ENCODE measurements at places on chromosomes 16 and 17.

GRCh38 chr16:80614908-80615671 lies 74.3 kb downstream of the DYNLRB2 start:
- DNase-seq, result no peak

DNA sequence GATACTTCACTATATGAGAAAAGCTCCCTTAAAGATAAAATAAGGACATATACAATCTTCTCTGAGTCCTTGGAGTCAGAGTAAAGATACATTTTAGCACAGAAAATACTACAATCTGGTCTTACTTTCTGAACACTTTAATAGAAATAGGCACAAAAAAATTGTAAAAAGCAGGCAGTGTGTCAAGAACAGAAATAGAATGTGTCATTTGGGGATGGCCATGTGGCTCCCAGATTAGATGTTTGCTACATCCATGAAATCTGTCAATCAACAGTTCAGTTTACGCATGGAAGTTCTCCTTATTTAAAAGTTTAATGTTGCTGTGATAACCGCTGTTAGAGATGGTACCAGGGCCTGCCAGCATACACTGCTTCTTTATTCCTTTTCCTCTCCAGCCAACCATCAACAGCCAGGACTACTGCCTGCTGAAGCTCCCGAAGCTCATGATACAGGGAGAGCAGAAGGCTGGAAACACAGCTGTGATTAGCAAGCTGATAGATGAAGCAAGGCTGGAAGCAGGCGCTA lies 278.5 kb downstream of the CEP112 start:
- no peak for DNase-seq

GRCh38 chr16:88034770-88035169 lies 83.5 kb downstream of the BANP start:
- DNase-seq, result no peak

DNA sequence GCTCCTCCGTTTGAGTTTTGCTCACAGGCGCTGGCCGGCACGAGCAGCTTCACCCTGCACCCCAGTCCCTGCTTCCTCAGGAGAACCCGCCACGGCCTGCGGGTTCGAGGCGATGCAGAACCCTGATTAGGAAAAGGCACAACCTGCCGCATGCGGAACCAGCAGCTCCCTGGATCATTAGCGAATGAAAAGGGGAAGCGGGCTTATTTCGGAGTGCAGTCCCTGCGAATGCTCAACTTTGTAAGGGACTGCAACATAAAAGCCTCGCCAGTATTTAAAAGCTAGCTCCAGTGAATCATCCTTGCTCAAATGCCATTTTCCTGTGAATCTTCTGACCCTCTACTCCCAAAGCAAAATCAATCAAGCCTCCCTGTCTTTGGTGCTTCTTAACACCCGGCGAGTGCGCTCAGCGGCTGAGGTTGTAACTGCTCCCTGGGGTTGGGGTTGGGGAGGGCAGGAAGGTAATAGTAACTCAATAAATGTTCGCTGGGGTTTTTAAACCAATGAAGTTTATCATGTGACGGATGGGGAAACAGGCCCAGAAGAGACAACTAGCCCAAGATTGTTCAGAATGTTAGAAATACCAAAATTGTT lies 678 bp upstream of the AKAP10 start:
- peak; percentile 38 for DNase-seq

DNA sequence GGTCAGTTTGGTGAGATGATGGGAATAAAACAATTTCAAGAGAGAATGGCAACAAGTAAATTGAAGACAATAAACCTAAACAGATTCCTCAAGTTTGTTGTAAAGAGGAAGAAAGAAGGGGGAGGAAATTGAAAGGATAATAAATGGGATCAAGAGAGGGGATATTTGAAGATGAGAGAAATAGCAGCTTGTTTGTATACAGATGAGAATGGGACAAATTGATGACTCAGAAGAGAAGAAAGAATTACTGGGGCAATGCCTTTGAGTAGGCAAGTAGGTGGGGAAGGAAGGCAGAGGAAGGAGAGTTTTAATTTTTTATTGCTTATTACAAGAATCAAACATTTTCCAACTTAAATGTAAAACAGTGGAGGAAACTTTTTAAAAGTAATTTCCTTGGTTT lies 98.3 kb downstream of the CHD9 start:
- no peak for DNase-seq

GRCh38 chr17:1367351-1367745 lies 32.7 kb downstream of the YWHAE start:
- DNase-seq, result no peak

GRCh38 chr16:19011169-19011731 lies 27.5 kb downstream of the TMC7 start:
- DNase-seq, result no peak

- DNase-seq, result no peak
These were observed 51.1 kb downstream of the ADAMTS18 start for GRCh38 chr16:77383606-77384187.

- no peak for DNase-seq
These were observed 116.5 kb downstream of the HS3ST3B1 start for GRCh38 chr17:14417336-14417735.

DNA sequence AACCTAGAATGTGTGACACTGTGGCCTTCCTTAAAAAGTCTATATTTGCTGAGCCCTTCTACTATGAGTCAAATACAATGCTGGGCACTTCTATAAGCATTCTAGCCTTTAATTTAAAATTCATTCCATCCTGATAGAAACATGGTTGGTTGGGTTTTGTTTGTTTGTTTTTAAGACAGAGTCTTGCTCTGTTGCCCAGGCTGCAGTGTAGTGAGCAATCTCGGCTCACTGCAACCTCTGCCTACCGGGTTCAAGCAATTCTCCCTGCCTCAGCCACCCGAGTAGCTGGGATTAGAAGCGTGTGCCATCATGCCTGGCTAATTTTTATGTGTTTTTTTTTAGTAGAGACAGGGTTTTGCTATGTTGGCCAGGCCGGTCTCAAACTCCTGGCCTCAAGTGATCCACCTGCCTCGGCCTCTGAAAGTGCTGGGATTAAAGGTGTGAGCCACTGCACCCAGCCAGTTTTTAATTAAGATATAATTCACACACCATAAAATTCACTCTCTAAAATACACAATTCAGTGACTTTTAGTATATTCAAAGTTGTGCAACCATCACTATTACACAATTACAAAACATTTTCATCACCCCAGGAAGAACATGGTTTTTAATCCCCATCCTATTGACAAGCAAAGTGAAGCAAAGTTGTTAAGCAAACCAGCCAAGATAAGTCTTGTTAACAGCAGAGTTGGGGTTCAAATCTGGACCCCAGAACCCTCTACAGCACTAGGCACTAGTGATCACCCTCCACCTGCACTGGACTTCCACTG lies 42.8 kb downstream of the CMTM4 start:
- no peak for DNase-seq

GRCh38 chr17:43118679-43119615 lies 6.2 kb downstream of the BRCA1 start:
- no peak for DNase-seq

DNA sequence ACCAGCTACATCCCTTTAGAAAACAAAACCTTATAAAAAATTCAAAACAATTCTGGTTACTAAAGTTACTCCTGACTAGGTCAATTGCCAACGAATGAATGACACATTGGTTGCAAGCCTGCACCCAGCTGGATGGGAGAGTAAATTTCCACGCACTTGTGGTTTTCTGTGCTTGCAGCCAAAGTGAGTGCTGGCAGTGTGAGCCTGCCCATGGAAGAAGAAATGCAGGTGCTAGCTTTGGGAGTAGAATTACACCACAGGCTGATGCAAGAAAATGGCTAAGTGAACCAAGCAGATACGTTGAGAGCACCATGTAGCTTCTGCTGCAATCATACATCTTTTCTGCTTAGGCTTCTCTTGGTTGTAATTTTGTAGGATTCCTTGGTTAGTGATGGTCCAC lies 74.6 kb downstream of the SYCE1L start:
- DNase-seq, result no peak

DNA sequence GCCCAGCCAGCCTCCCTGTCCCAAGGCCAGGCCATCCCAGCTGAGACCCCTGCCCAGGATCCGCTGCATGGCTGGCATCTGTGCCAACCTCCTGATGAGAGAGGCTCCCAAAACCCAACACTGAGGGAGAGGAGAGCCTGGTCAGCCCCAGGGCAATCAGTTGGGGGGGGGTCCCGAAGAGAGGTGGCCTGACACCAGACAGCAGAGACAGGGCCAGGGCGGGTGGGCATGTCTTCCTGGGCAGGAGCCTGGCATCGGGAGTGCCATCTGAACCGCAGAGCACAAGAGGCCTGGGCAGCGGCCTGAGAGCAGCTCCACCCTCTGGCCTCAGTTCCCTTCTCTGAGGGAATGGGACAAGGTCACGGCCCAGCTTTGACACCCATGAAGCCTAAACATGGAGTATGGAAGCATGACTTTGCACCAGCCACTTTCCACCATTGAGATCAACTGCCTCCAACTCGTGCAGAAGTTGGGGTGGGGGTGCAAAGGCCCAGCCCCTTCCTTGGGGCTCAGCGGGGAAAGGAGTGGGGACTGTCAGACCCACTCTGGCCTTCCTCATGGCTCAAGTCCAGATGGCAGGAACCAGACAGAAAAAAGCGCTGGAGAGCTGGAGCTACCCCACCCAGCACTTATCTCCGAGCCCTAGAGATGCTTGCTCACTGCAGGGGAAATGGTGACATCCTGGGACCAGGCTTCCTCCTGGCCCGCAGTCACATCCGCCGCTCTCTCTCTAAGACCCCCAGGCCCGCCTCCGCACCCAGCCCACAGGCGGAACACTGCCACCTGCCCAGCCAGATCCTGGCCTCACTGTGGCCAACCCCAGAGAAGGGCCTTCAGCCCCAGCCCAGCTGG lies 9.7 kb downstream of the RHBDF2 start:
- no peak for DNase-seq

GRCh38 chr17:15947976-15948752 lies 3.2 kb downstream of the ADORA2B start:
- DNase-seq, result no peak

GRCh38 chr16:82017911-82018568 lies 6.8 kb upstream of the SDR42E1 start:
- no peak for DNase-seq

- DNase-seq, result no peak
These were observed 54.3 kb upstream of the B4GALNT2 start for GRCh38 chr17:49078248-49078647.

GRCh38 chr16:17685447-17685846 lies 214.7 kb upstream of the XYLT1 start:
- no peak for DNase-seq

DNA sequence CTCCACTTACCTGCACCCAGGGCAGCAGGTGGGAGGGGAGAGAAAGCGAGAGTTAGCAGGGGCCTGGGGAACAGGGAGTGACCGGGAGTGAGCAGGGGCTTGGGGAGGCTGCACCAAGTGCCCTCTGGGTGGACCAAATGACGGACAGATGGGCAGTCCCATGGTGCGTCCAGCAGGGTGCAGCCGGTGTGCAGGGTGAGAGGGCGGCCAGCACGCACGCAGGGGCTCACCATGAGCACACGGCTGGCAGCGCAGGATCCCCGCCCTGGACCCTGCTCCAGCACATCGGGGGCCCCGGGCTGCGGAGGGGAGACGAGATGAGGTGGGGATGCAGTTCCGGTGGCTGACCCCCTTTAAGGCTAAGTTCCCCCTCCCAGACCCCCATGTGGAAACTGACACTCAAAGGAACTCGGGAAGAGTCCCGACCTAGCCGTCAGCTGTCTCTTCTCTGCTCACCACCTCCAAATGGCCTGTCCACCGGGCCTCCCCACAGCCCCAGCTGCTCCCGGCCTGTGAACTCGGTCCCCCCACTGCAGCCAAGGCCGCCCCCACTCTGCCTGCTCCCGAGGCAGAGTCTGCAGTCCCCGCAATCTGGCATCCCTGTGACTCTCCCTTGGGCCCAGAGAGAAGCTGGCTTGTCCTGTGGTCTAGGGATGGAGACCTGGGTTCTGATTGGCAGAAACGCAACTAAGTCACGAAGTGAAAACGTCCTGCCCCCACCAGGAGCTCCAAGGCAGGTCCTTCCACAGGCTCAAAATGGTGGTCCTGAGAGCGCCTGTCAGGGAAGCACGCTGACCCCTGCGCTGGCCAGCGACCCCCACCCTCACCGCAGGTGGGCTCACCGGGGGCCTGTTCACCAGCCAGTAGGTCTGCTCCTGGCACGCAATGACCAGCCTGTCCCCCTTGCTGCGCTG lies 2.9 kb downstream of the RGS11 start:
- no peak for DNase-seq

DNA sequence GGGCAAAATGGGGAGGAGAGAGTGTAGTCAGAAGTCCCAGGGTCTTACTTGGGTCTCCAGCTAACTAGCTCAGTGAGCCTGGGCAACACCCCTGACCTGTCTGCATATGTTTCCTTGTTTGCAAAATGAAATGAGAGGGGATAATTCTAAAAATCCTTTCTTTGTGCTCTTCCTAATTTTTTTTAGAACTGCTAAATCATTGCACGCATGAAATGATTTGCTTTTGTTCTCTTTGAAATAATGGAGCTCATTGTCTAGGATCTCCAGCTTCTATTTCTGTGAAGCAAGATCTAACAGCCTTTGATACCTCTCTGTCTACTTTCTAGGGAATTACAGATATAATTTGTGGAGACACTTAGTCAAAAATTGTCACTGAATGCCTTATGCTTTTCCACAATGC lies 181.3 kb downstream of the CDH13 start:
- no peak for DNase-seq

- no peak for DNase-seq
These were observed 622.2 kb upstream of the SALL1 start for GRCh38 chr16:51773071-51773890.

GRCh38 chr16:72172105-72173034 lies at the start of gene PMFBP1:
Gene PMFBP1 (minus strand): TSS chr16:72172155. CDS start chr16:72171208, 947 bp downstream.
- DNase-seq, result peak; percentile 32
